Cerebellum (tissue), 4 donors: ENCODE measurements at places on chromosomes 12 and 14. TPM values are rescaled to one million over a fixed set of nuclear protein-coding genes. Genes with fewer than 3 reads are reported as not detected.

The TAS2R42 gene
- total RNA-seq = not detected

The FOXN4 gene
- 0.45 TPM for total RNA-seq

DNA sequence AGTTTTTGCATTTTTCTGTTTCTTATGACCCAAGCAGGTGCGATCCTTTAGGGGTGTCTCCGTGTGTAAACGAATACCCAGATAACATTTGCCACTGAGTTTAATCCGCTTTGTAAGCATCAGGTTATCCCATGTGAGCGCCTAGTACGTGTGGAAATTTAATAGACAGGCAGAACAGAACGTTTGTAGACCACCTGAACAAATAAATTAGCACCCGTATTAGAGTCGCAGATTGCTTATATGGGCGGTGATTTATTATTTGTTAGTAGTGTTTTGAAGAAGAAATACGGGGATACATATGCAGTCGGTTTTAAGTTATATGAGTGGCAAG, 325 bp downstream of the C12orf60 start:
- DNase-seq = no peak

The FERMT2 gene
- total RNA-seq = 60.8 TPM

DNA sequence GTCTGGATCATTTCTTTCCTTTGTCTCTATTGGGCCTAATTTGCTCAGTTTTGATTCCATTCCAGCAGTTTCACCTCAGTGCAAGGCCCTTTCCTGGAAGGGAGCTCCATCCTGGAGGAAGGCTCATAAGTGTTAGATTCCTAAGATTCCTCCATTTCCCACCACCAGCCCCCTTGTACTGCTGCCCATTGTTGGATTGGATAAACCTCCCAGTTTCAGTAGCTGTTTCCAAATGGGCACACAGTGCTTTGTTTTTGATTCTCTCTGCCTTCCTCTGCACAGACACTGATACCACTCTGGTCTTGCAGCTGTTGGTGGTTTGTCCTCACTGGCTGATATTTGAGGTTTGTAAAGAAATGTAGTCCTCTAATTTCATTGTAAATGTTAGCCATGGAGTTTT, 158.9 kb downstream of the SLC15A5 start:
- DNase-seq = no peak

The CCDC38 gene
- total RNA-seq = not detected

The KLRB1 gene
- not detected for total RNA-seq

- no peak for DNase-seq
Observed at GRCh38 chr12:42281278-42281677, 43.2 kb upstream of the YAF2 start.

DNA sequence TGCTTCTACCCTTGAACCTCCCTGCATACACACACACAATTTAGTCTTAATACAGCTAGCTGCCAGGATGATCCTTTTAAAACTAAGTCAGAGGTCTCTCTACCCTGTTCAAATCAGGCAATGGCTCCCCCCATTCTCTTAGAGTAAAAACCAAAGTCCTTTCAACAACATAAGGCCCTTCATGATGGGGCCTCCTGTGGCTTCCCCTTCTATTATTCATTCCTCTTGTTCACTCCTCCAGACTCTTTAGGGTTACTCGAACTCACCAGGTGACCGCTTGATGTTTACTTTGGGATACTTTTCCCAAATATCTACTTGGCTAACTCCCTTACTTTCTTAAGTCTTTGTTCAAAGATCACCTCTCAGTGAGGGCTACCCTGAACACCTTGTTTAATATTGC, 30.4 kb downstream of the DENND5B start:
- no peak for DNase-seq

DNA sequence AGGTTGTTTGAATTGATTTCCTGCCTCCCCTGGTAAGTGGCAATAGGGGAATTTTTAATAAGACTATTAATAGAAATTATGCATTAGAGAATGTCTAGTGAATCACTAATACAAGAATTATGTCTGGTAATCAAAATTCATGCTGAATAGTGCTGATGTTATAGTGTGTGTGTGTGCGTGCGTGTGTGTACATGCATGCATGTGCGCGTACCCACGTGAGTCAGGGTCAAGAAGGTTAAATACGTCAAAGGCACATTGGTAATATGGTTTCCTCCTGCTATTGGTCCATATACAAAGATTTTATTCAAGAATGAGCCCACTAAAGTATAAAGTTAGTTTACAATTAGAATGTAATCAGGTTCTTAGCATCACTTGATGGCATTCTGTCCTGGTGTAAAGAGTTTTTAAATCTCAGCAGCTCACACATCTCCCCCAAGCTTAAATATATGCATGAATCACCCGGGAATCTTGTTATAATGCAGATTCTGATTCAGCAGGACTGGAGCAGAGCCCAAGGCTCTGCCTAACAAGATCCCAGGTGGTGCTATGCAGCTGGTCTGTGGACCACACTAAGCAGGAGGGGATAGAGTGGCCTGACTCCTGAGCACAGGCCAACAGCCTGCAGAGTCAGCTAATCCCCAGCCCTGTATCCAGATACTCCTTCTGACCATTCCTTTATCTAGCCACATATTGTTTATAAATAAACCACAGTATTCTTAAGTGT, 43.9 kb downstream of the TTC9 start:
- no peak for DNase-seq

- DNase-seq = no peak
Observed at GRCh38 chr14:31893221-31893757, 183.8 kb upstream of the ARHGAP5 start.

GRCh38 chr12:12549426-12549825, 13.2 kb downstream of the DUSP16 start:
- DNase-seq = peak; percentile 40

DNA sequence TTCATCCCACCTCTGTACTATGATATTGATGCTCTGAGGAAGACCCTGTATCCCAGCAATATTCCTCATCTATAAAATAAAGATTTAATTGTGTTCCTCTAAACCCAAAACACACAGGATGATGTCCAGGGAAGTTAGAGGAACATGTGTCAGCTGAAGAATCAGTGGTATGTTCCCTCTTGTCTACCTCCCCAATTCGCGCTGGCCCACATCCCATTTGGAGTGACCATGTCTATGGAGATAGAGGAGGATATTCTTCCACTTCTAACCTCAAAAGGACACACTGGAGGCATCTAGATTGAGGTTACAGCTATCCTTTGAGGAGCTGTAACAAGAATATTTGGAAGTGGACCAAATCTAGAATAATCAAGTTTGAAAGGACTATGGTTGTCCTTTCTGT, 1.3 kb upstream of the APOLD1 start:
- DNase-seq = no peak

GRCh38 chr14:104121142-104121541, 17.2 kb upstream of the KIF26A start:
- no peak for DNase-seq

- DNase-seq = no peak
Observed at GRCh38 chr14:96130854-96131253, 73.8 kb upstream of the BDKRB2 start.

The KLRC4 gene
- 0.64 TPM for total RNA-seq
